ENCODE measurements at places on chromosomes 7 and 10.

GRCh38 chr10:110212119-110213006, 5.0 kb downstream of the MXI1 start:
- peak; percentile 28 for DNase-seq

- DNase-seq: no peak
These were observed 19.1 kb downstream of the BTRC start for GRCh38 chr10:101373063-101373462.

GRCh38 chr10:127117125-127117524, 79.3 kb downstream of the INSYN2A start:
- DNase-seq: no peak

DNA sequence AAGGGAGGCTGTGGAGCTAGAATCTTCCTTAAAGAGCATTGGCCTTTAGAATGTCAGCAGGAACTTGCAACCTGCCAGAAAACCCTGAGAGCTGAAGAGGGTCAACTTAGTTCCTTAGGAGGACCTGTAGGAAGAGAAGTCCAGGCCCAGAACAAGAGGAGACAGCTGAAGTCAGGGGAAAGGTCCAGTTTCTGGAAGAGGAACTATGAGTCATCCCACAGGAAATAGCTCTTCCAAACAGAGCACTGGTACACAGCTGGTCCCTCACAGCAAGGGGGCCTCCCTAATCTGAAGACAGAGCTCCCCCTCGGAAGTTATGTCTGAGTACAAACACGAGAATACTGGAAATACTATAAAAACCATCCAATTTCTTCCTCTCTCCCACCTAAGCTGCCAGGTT, 98.9 kb downstream of the HERPUD2 start:
- DNase-seq: no peak

DNA sequence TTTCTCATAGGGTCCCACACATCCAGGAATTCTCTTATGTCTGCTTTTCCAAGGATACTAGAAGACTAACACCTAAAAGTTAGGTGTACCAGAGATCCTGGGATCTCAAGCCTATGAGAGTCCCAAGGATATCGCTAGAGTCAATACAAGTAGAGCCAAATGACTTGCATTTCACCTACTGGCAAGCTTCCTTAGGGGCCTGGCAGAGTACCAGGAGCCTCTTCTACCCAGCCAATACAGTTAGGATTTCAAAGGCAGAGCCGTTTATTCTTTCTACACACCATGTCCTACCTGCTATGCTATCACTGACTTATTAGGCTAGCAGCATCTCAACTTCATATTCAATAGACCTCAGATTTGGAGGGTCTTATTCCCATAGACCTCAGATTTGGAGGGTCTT, 53.5 kb upstream of the UNC5B start:
- DNase-seq: no peak

- DNase-seq: no peak
These were observed 10.4 kb downstream of the TAX1BP1 start for GRCh38 chr7:27750316-27750715.

- no peak for DNase-seq
These were observed 31.0 kb downstream of the SBDS start for GRCh38 chr7:66964411-66964810.

GRCh38 chr10:100655760-100656421, 89.5 kb upstream of the PAX2 start:
- no peak for DNase-seq

DNA sequence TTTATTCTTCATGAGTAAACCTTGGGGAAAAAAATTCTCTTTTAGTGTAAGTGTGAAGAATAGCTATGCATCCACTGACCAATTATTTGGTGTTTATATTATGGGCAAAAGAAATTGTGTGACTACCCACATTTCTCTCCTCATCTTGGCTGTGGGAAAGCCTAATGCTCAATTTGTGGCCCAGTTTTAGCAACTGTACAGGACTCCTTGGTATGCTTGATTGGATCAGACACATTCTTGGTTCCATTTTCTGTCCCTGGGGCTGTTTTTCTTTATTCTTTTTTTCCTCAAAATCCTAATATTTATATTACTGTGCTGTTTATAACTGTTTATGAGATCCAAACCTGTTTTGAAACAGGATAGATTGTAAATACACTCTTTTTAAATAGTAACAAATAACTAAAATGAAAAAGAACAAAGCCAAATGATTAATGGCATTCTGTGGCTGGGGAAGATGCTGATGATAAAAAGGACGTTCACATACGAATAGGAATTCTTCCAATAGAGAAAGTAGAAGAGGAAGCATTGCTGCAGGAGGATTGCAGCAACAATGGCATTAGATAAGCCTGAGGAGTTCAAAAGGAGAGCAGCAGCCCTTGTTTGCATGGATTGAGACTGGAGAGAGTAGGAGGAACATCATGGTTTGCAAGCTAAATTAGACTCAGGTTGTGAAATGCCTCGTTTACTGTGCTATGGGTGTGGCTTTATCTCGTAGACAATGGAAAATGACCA, 580.5 kb downstream of the INHBA start:
- DNase-seq: no peak

- DNase-seq: no peak
These were observed 261.2 kb downstream of the GLI3 start for GRCh38 chr7:41975849-41976248.

DNA sequence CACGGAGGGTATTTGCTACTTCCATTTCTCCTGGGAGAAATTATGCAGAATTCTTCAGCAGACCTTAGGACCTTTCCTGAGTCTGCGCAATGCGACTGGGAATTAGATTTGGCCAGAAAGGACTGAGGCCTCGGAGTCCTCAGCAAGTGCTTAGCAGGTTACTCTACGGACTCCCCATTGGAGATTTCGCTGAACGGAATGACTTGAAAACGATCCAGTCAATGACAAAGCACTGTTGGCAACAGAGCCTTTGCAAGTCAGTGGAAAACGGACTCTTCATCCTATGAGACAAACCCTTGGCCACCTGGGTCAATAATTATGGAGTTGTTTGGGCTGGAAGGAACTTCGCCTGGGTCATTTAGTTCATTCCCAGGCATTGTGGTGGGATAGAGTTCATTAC, 107.4 kb downstream of the FAM204A start:
- DNase-seq: no peak

DNA sequence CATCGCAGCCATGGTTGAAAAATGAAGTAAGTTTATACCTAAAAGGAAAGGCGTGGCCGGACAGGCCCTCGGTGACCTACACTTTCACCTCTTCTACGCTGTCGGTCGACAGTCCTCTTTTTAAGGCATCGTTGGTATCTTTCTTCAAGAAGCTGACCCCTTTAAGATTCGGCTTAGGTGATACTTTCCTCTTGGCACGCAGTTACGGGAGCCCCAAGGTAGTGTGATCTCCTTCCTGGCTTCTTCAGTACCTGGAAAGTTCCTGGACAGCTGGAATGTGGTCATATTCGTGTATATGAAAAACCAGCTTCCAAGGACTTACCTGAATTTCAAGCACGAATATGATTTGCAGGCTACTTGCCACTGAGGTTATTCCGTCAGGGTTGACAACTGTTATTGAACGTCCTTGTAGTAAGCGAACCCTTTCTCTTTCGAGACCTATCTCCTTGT, 885 bp upstream of the SYPL1 start:
- DNase-seq: no peak

DNA sequence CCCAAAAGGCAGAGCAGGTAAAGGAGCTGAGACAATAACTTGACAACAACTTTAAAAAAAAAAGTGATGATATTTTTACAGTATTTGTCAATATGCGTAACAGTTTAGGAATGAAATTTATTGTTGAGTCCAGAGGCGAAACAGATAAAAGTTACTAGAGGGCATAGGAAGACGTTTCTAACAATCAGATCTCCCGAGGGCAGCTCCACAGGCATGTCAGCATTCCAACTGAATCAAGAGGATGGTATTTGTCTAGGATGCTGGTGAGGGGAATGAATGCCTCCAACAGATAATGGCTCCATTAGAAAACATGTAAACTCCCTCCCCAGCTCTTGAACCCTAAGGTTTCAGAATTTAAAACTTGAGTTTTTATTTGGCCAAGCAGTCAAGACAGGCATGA, 733.9 kb upstream of the SORCS1 start:
- no peak for DNase-seq

All from GM10248 (cell line).